Vagina (tissue), 2 donors: ENCODE measurements at places on chromosomes 1 and 21.
A peak's percentile ranks its signal among the peaks of the same experiment; 100 is the strongest.

DNA sequence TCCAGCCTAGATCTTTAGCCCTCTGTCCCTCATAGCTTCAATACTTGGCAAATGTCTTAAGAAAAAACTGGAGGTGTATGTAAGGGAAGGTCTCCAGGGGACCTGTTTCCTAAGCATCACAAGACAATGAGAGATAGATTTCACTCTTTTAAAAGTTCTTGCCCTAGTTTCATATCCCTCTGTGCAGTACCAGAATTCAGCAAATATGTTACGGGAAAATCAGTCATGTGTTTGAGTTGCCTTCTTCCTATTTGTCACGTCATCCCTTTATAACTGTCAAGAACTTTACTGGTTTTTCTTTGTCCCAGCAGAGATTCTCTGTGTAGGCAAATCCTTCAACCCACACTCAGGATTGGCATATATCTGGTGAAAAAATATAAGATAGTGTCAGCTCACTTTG is 32.3 kb downstream of the DNASE2B start:
- no peak for DNase-seq

DNA sequence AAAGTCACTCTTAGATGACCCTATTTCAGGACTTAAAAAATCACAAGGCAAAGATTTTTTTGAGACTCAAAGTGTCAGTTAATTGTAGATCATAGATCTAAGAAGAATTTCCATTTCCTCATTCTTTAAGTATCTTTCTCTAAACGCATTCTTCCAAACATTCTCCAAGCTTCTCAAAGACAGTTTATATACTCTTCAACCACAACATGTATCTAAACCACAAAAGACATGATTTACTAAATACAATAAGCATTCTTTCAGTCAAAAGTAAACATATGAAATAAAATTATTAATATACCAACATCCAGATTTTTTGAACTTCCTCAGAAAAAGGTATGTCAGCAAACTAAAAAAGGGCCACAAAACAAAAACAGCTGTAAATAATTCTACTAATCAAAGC is 24.4 kb downstream of the RC3H1 start:
- DNase-seq, result no peak

GRCh38 chr1:33630686-33631085 is 158.2 kb downstream of the ZSCAN20 start:
- no peak for DNase-seq

- DNase-seq, result no peak
Measured at GRCh38 chr1:60431593-60431992, 358.0 kb upstream of the C1orf87 start.

DNA sequence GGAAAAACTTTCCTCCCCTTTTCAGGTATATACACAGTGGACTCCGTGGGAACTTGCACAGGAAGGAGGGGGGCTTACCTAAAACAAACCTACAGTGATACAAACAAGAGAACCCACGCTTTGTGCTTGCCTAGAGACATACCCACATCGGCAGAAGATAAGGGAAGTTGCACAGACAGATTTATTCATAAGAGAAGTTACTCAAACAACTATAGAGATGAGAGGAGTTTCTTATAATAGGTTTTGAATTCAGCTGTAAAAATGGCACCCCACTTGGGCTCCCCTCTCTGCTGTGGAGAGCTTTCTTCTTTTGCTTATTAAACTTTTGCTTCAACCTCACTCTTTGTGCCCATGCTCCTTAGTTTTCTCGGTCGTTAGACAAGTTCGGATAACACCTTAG is 1.8 kb upstream of the DUSP12 start:
- DNase-seq, result no peak

GRCh38 chr1:31665234-31665878 is 20.7 kb upstream of the PEF1 start:
- no peak for DNase-seq

DNA sequence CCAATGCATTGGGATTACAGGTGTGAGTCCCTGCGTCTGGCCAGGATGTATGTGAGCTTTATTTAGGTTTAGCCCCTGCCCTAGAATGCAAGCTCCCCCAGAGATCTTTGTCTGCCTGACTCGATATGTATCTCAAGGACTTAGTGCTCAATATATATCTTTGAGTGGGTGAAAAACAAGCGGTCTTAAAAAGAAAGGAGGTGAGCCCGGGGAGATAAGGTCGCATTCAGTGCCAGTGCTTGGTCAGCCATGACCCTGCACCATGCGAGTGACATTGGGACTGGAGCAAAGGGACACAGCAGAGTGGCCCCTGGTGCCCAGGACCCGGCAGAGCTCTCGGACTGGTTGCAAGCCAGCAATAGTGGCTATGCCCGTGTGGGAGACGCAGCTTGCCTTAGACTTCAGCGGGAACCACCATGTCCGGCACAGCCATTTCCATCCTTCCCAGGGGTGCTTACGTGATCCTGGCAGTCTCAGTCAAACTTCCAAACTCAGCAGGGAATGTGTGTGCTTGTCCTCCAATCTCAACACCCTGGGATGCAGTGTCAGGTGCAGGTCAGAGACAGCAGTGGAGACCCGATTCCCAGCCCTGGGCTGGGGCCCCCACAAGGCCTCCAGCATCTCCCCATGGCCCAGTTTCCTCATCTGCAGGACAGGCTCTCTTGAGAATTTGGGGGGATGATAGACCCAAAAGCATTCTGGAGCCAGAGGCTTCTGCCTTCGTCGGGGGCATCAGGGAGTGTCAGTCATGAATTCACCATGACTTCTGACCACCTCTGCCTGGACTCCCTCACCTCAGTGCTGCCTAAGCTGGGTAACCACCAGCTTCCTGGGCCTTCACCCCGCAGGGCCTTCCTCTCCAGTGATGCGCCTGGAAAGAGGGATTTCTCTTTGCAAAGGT is 1.8 kb downstream of the MX2 start:
- peak; percentile 82 for DNase-seq

- no peak for DNase-seq
Measured at GRCh38 chr1:202861420-202862132, 27.4 kb downstream of the RABIF start.

DNA sequence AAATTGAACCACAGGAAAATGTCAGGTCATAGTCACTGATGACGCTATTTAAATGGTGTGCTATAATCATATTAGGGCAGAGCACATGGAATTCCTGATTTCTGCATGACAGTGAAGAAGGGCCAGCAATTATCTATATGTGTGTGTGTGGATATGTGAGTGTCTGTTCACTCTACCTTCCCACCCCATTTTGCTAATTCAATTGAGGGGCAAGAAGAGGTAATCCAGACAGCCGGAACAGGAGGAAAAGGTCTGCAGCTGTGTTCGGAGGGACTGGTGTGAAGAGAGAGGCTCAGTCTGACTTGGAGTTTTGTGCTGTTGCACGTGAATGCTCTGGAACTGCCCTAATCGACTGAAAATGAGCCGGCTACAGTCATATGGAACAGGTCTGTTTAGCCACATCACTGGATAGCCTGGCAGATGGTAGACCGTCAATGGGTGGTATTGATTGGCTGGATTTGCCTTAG is 5.1 kb upstream of the ELAVL4 start:
- DNase-seq, result no peak

DNA sequence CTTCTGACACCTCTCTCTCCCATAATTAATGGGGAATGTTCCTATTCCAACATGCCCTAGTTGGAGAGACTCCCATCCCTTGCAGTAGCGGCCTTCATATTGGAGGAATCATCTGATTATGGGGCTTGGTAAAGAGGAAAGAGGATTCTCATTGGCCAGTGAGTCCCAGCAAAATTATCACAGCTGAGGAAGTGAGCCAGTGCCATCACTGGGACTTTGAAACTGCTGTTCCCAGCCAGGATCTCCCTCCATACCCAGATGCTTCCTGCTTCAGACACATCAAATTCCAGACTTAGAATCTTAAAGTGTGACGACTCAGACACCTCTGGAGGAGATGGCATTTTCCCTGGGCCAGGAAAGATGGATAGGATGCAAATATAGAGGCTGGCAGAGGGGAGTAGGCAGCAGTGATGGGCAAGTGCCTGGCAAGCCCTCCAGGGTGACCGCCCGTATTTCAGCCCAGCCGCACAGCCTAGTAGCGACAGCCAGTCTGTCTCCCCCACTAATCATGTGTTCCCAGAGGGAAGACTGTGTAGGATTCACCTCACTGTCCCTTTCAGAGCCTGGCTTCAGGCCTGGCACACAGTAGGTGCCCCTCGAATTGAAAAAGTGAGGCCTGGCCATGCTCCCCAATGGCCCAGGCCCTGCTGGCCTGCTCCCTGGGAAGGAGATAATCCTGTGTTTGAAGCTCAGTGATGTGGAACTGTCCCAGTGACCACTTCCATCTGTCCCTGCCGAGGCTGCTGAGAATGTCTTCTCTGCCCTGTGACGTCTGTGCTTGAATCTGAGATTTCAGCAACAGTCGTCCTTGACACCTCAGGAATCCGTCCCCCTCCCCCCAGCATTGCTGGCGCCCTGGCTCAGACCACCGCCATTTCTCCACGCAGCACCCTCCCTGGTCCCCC is 41.2 kb upstream of the MAGOH start:
- DNase-seq, result no peak

- DNase-seq, result no peak
Measured at GRCh38 chr1:65995336-65995735, 202.6 kb downstream of the PDE4B start.

DNA sequence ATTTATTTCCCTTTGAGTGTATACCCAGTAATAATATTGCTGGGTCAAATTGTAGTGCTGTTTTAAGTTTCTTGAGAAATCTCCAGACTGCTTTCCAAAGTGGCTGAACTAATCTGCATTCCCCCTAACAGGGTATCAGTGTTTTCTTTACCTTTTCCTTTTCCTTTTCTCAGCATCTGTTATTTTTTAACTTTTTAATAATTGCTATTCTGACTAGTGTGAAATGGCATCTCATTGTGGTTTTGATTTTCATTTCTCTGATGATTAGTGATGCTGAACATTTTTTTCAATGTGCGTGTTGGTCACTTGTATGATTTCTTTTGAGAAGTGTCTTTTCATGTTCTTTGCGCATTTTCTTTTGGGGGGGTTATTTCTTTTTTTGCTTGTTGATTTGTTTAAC is 374.9 kb upstream of the BRINP3 start:
- no peak for DNase-seq

GRCh38 chr1:166089804-166090203 is 77.0 kb downstream of the FAM78B start:
- DNase-seq, result no peak

- DNase-seq, result no peak
Measured at GRCh38 chr1:28507247-28507645, 1.4 kb downstream of the RCC1 start.

- no peak for DNase-seq
Measured at GRCh38 chr1:164311377-164311776, 247.6 kb upstream of the PBX1 start.

- no peak for DNase-seq
Measured at GRCh38 chr1:155125946-155126555, 1.6 kb upstream of the EFNA1 start.

DNA sequence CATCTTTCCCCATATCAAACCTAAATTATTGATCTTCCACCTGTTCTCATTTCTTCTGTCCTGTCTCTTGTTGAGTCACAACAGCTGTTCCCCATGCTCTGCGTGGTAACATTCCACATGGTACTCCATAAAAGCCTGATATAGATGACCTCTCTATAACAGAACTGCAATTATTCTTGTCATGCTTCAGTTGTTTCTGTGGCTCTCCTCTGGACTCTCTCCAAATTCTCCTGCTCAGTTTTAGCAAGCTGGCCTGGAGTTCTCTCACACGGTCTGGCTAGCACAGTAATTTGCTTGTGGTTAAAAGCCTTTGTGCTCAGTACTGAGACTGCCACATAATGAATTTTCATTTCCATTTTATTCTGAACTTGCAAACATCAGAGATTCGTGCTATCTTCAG is 10.6 kb upstream of the LRRC39 start:
- DNase-seq, result no peak

GRCh38 chr1:4756851-4757580 is 102.6 kb downstream of the AJAP1 start:
- no peak for DNase-seq

GRCh38 chr21:44294391-44295162 is 5.3 kb upstream of the PFKL start:
- no peak for DNase-seq

- no peak for DNase-seq
Measured at GRCh38 chr1:184078564-184079249, 27.2 kb downstream of the TSEN15 start.

- no peak for DNase-seq
Measured at GRCh38 chr1:210917560-210918169, 216.3 kb downstream of the KCNH1 start.

DNA sequence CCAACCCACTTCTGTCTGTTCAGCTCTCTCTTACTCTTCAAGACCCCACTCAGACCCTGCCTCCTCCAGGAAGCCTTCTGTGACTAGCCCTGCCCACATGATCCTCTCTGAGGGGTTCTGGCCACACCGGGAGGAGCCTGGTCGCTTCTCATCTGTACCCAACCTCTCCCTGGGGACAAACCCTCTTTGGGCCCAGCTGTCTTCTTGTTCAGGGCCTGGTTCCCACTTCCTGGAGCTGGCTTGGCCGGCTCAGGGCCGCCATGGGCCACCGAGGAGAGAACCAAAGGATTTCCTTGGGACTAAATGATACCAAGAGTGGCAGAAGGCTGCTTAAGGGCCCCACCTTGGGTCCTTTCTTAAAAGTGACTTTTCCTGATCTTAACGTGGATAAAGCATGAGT is 124.7 kb upstream of the ZBTB40 start:
- peak; percentile 42 for DNase-seq
